HT-29 (cell line): ENCODE measurements at places on chromosomes 11 and 22. TPM values are rescaled to one million over a fixed set of nuclear protein-coding genes. Genes with fewer than 3 reads are reported as not detected.
A peak's percentile ranks its signal among the peaks of the same experiment; 100 is the strongest.

- DNase-seq = no peak
Observed at GRCh38 chr11:119332111-119332765, 2.1 kb upstream of the RNF26 start.

- DNase-seq = no peak
Observed at GRCh38 chr11:123221096-123221561, 26.1 kb upstream of the CLMP start.

BACE1 gene
- 6.6 and 10.5 TPM in 2 replicates for total RNA-seq

DNA sequence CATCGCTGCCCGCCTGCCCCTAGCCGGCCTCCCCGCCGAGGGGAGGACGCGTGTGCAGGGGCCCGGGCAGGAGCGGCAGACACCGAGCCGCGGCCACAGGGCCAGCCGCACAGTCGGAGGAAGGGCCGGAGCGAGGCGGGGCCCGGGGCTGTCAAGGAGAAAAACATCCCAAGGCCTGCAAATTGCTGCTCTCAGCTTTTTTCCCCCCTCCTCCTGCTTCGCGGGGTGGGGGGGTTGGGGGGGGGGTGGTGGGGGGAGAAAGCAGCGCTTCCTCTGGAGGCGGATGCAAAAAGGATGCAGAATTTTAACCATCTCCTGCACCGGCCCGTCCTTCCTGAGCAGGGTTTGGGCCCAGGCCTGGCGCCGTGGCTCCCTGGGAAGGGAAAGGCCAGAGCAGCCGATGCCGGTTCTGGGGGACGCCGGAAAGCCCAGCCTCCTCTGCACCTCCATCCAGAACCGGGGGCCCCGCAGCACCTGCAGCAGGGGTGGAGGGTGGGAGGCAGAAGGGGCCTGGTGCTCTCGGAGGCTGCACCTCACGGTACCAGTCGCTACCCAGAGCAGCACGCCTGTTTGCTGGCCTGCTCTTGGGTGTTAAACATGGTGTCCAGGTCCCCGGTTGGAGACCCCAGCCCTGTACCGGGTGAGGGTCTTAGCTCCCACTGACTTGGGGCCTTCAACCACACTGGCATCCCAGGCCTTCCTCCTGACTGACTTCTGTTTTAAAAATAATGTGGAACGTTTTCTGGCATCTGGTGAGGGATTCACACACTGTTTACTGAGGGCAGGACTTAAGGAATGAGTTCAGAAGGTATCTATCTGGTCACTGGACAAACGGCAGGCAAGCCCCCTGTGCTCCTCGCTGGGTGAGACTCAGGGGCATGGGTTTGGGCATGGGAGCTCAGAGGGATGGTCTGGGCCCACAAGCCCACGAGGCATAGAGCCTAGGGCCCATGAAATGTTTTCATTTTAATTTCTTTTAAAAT lies 77.4 kb upstream of the WNT7B start:
- DNase-seq = peak; percentile 38

GRCh38 chr11:69636512-69637197 lies 4.3 kb upstream of the CCND1 start:
- DNase-seq = peak; percentile 90

DNA sequence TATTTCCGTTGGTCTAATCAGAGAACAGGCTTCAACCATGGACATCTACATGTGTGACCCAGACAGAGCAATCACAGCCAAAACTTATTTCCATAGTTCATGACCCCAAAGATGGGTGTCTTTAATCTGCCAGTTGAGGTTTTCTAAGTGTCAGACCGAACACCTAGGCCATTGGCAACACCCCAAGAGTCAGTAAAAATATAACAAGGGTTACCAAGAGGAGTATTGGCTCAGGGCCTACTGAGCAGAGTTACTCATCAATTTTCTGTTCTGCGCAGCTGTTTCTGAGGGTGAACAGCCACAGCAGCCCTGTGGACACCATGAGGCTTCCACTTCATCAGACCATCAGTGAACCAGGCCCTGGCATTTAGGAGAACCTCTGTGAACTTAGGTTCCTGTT lies 18.8 kb downstream of the GUCD1 start:
- no peak for DNase-seq

DNA sequence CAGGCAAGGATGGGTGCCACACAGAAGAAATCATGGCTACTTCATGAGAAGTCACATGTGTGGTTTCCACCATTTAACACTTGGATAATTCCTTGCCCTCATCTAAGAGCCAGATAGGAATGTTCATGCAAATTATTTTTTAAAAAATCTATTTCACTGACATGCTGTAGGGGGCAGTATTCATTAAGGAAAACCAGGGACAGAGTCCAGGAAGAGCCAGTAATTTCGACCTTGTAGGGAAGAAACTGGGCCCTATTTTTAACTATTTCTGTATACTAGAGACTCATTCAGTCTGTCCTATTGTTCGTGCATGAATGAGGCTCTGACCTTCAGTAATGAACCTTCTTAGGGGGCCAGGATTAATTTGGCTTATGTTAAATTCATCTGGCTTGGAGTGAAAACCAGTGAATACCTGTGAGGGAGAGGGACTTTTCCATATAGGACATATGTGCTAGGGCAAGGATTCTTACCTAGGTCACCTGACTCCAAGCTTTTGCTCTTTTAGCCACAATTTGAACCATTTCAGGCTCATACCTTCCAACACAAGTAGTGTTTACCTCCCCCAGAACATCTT lies 192.7 kb downstream of the NAV2 start:
- DNase-seq = peak; percentile 24

- peak; percentile 68 for DNase-seq
Observed at GRCh38 chr11:46808799-46809431, 37.2 kb downstream of the CKAP5 start.

MPZL2 gene
- total RNA-seq = 24.3 and 30.4 TPM in 2 replicates

- DNase-seq = no peak
Observed at GRCh38 chr11:131199015-131199280, 171.5 kb upstream of the NTM start.

- DNase-seq = no peak
Observed at GRCh38 chr11:87575088-87575487, 537.4 kb downstream of the TMEM135 start.

GRCh38 chr22:24894220-24894975 lies 52.1 kb downstream of the LHFPL7 start:
- DNase-seq = peak; percentile 84

ELF5 gene
- 1.3 and 1.6 TPM in 2 replicates for total RNA-seq

DNA sequence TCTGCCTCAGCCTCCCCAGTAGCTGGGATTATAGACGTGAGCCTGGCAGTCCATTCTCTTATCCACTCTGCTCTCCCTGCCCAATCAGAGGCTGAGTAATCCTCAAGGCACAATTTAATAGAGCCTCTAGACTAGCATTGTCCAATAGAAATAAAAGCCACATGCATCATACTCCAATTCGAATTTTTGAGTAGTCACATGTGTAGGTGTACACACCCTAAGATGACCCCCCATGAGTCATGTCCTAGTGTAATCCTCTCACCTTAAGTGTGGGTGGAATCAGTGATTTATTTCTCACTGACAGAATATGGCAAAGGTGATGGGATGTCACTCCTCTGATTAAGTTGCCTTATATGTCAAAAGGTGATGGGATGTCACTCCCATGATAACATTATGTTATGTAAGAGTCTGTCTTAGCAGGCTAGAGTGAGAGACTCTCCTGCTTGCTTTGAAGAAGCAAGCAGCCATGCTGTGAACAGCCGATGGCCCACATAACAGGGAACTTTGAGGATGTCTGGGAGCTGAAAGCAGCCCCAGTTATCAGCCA lies 61.3 kb downstream of the MN1 start:
- DNase-seq = no peak

- DNase-seq = no peak
Observed at GRCh38 chr11:5546457-5546856, 1.9 kb downstream of the OR52H1 start.

DNA sequence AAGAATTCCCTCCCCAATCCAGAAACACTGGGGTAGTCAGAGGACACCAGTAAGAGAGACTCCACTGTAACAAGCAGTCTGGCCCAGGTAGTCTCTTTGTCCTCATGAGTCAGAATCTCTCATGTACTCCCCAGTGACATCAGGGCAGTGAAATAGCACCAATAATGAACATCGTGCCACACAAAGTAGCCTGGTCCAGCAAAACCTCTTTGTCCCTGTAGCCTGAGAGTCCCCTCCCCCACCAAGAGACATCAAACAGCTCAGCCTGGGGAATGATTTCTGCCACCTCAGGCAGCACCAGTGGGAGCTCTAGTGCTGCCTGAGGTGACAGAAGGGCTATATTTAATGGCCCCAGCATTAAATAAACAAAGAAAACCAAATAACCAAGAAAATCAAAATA lies 88.1 kb downstream of the SBF2 start:
- no peak for DNase-seq

DNA sequence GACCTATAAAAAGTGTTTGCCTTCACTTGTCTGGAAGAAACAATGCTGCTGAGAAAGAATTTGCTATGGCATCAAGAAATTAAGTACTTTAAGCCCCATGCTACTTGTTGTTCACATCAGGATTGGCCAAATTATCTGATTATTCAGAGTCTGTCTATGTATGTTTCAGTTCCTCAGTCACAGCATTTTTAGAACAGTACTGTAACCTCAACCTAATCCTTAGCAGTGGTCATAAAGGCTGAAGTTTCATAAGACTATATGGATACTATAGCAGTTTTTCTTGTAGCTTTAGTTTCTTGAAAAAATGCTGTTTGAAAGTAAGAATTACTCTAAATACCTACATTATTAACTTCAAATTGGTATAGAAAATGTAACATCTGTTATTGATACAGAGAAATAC lies 153.9 kb downstream of the INSC start:
- no peak for DNase-seq

GRCh38 chr22:29193021-29193420 lies 12.7 kb upstream of the EMID1 start:
- no peak for DNase-seq

TTC28 gene
- total RNA-seq = under 0.01 TPM in 1 of 2 replicates, not detected in the other

PATL1 gene
- total RNA-seq = 14.6 and 15.6 TPM in 2 replicates

IGSF22 gene
- total RNA-seq = 0.03 and 1.8 TPM in 2 replicates

GRCh38 chr11:79897896-79898295 lies 457.1 kb upstream of the TENM4 start:
- DNase-seq = no peak

- DNase-seq = peak; percentile 85
Observed at GRCh38 chr11:72684236-72684912, 10.2 kb upstream of the PDE2A start.

GRCh38 chr11:74019104-74019738 lies 10.3 kb upstream of the UCP3 start:
- DNase-seq = no peak

MS4A3 gene
- total RNA-seq = not detected in 2 replicates

GRCh38 chr11:111996129-111996528 lies 29.1 kb upstream of the DLAT start:
- DNase-seq = no peak

- no peak for DNase-seq
Observed at GRCh38 chr11:34656062-34656720, 35.3 kb downstream of the EHF start.

SCGB1A1 gene
- not detected in 2 replicates for total RNA-seq

KCNQ1 gene
- total RNA-seq = 9.2 and 9.9 TPM in 2 replicates

GRCh38 chr22:24198682-24199052 lies 17.4 kb downstream of the SUSD2 start:
- no peak for DNase-seq

DNAL4 gene
- 11.3 and 14.4 TPM in 2 replicates for total RNA-seq

GRCh38 chr11:67731583-67731982 lies 57.2 kb upstream of the ALDH3B2 start:
- DNase-seq = no peak

DNA sequence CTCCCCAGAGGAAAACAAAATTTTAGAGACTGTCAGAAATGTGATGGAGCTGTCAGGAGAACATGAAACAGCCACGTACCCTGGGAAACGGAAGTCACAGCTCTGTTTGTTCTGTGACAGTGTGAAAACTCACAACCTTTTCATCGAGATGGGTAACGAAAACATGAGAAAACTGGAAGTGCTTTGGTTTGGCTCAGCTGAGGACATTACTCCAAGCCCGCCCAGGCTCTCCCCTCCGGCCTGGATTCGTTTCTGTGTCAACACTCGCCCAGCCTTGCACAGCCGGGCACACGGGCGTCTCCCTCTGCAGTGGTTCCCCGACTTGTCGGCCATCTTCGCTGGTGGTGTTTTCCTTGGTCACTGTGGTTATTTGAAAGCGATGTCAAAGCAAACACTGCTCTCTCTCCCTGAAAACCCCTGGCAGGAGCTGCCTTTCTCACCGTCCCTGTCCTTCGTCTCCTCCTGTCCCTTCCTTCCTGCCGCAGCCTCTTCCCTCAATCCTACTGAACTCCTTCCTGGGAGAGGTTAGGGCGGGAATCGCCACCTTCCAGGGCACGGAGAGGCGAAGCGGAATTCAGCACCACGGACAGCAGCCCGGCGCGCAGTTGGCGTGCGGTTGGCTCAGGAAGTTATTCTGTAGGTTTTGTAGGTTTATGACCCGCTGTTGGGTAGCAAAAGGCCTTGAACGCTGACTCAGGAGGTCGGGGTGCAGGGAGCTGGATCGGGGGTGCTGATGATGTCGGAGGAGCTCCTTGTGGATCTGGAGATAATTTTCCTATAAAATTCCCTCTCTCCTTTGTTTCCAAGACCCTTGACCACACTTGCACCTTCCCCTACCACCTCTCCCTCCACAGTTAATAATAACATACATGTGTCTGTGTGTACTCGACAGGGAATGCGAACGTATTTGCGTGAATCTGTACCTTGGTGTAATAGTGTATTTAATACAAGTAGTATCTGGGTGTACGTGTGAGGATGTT lies 13.1 kb upstream of the RPS19BP1 start:
- peak; percentile 57 for DNase-seq

GRCh38 chr22:42928969-42929837 lies 72.1 kb upstream of the ARFGAP3 start:
- no peak for DNase-seq

- no peak for DNase-seq
Observed at GRCh38 chr22:33329398-33329797, 271.2 kb upstream of the SYN3 start.

- DNase-seq = no peak
Observed at GRCh38 chr11:126173257-126173656, 38.2 kb downstream of the RPUSD4 start.

LARGE1 gene
- 12.6 and 13.1 TPM in 2 replicates for total RNA-seq

DNA sequence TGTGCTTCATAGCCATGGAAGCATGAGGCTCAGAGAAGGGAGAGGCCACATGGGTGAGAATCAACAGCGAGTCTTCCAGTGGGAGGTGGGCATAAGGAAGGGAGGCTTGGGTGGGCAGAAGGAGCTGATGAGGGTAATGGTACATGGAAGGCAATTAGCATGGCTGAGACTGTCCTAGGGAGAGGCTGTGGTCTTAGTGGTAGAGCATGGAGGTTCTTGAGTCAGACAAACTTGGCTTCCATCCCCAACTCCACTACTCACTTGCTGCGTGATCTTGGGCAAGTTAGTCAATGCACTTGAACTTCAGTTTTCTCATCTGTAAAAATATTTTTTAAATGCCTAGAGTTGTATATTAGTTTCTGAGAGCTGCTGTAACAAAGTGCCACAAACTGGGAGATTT lies 227.2 kb upstream of the E2F8 start:
- no peak for DNase-seq

- no peak for DNase-seq
Observed at GRCh38 chr11:62444236-62444833, 25.5 kb downstream of the SCGB1A1 start.

- DNase-seq = no peak
Observed at GRCh38 chr11:650482-650881, 13.4 kb downstream of the DRD4 start.

GRCh38 chr22:41664951-41665350 lies 23.7 kb downstream of the SNU13 start:
- DNase-seq = no peak

GRCh38 chr11:27926981-27927481 lies 180.9 kb downstream of the KIF18A start:
- no peak for DNase-seq
